Esophagus muscularis mucosa (tissue), 4 donors: ENCODE measurements at places on chromosomes 7 and 10. TPM values are rescaled to one million over a fixed set of nuclear protein-coding genes. Genes with fewer than 3 reads are reported as not detected.

HOXA7 gene
- 0.52 TPM for total RNA-seq

STEAP2 gene
- total RNA-seq, result 18.7 TPM

GTPBP4 gene
- total RNA-seq, result 39.1 TPM

ELFN1 gene
- total RNA-seq, result 0.86 TPM

TRIM73 gene
- total RNA-seq, result 0.69 TPM

GRCh38 chr10:117553815-117554172, 11.2 kb downstream of the EMX2 start:
- no peak overlapping the region for H3K27ac ChIP-seq
- no peaks in the 10 kb centered on the region for H3K36me3 ChIP-seq
- H3K4me3 ChIP-seq, result no peak overlapping the region
- H3K27me3 ChIP-seq, result peaks cover 91% of the 10 kb centered on the region
- peaks cover 20% of the 10 kb centered on the region for H3K4me1 ChIP-seq

DNA sequence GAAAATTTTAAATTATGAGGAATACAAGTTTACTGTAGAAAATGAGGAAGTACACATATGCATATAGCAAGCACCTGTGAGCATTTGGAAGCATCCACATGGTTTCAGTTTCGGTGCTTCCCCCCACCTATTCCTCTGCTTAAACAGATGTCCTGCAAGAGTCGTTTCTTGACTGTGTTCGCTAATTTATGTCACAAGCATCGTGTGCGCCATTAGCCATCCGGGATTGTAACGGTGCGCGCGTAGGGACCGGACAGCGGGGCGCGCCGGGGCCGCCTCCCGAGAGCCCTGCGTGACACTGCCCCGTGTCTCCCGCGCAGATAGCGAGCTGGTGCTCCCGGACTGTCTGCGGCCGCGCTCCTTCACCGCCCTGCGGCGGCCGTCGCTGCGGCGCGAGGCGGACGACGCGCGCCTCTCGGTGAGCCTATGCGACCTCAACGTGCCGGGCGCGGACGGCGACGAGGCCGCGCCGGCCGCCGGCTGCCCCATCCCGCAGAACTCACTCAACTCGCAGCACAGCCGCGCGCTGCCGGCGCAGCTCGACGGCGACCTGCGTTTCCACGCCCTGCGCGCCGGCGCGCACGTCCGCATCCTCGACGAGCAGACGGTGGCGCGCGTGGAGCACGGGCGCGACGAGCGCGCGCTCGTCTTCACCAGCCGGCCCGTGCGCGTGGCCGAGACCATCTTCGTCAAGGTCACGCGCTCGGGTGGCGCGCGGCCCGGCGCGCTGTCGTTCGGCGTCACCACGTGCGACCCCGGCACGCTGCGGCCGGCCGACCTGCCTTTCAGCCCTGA, 90.9 kb downstream of the NEURL1 start:
- no peak for DNase-seq
- H3K27me3 ChIP-seq, result peaks cover 30% of the 10 kb centered on the region
- H3K36me3 ChIP-seq, result no peaks in the 10 kb centered on the region
- no peak overlapping the region for H3K27ac ChIP-seq
- H3K4me1 ChIP-seq, result peaks cover 12% of the 10 kb centered on the region

GRCh38 chr7:51633596-51633995, 317.0 kb upstream of the COBL start:
- H3K27ac ChIP-seq, result no peak overlapping the region
- H3K4me3 ChIP-seq, result no peak overlapping the region
- no peaks in the 10 kb centered on the region for H3K27me3 ChIP-seq
- H3K4me1 ChIP-seq, result no peaks in the 10 kb centered on the region
- H3K36me3 ChIP-seq, result no peaks in the 10 kb centered on the region
